Stimulated activated naive CD4-positive, alpha-beta T cell treated with Interleukin-2 at 50 U/mL for 16 hours (primary cell): ENCODE measurements at places on chromosomes 4 and X.

DNA sequence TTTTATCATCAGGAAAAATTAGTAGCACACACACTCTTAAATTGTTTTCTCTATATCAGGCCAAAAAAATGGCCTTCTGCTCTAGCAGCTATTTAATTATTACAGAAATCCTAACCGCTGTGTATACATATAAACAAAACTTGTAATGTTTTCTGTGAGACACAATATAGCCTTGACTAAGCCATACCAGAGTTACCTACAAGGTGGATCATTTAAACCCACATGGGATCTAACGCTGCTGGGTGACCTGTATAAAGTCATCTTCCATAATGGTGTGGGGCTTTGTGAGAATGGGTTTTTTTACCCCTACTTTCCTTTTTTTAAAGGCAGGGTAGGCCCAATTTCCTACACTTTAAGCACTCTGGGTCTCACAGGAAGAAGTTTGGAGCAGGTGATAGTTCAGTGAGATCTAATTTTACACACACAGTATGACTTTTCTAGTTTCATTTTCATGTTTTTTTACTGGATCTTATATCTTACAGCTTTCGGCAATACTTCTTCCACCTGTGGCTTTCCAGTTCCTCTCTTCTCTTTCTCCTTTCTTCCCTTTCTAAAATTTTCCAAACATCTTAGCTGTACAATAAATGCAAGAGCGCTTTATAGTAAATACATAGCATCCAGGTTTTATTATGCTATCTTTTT lies 66.9 kb upstream of the MMAA start:
- no peak for DNase-seq

GRCh38 chr4:121270389-121270788 lies 106.3 kb upstream of the TNIP3 start:
- DNase-seq = no peak

DNA sequence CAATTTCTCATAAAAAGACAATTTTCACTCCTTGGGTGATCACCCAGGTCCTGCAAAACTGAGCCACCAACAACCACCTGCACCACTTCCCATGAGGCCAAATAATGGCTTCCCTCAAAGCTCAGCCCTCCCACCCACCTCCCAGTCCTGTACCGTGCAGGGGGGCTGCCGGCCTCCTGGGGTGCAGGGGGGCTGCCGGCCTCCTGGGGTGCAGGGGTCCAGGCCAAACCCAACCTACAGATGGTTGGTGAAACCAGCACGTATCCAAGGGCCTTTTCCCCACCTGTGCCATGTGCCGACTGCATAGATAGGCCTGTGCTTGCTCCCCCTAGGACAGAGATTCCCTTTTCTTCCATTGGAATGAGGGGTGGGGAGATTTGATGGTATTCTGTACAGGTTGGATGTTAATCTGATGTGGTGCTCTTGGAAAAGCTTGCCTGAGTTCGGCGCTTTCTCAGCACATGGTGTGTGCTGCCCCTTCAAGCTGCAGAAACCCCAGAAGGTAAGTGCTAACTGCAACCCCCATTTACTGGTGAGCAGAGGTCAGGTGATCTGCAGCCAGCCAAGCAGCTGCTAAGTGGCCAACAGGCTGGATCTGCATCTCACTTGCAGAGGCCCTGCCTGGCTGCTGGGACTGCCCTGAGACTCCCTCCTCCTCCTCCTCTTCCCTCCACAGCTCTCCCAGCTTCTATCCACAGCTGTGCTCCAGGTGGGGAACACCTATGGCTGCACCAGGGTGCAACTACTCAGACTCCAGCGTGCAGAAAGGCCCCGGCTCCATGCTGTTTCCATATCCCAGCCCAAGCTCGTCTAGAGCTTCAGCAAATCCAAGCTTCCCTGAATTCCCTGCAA lies 38.8 kb downstream of the FRG1 start:
- no peak for DNase-seq

- DNase-seq = no peak
These were observed 348.6 kb downstream of the AR start for GRCh38 chrX:67892401-67892800.
